ENCODE measurements at places on chromosomes 3 and 15.

GRCh38 chr15:68537506-68537905, 41.3 kb upstream of the CORO2B start:
- no peak for DNase-seq

DNA sequence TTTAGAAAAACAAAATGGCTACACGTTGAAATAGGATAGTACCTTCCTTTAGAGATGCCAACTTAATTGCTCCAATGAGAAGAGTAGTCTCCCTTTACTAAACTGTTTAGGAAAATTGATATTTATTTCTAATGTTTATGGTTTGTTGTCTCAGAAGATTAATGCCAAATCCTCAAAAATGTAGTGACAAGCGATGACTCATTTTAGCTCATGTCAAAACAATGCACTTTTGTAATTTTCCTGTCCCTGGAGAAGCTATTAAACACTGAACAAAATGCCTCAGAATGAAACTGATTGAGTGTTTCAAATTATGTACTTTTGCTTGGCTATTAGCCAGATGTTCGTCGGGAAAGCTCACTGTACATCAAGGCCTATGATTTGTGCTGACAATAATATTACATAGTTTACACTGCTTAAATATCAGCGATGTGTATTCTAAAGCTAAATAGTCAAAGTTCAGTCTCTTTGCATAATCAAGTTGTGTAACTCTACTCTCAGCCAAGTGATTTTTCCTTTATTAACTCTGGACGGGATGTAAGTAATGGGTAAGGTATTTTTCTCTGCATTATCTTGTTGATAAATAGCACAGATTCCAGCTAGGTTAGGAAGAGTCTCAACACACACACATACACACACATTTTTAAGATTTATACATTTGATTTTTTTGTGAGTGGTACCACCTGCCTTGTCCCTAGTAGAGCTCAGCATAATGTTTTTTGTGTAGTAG, 83.7 kb downstream of the CMSS1 start:
- DNase-seq, result no peak

GRCh38 chr3:121545049-121545573, 677 bp downstream of the POLQ start:
- DNase-seq, result no peak

- DNase-seq, result no peak
Observed at GRCh38 chr3:158859362-158859761, 57.5 kb downstream of the MFSD1 start.

- no peak for DNase-seq
Observed at GRCh38 chr15:66846811-66847210, 144.8 kb downstream of the SMAD6 start.

DNA sequence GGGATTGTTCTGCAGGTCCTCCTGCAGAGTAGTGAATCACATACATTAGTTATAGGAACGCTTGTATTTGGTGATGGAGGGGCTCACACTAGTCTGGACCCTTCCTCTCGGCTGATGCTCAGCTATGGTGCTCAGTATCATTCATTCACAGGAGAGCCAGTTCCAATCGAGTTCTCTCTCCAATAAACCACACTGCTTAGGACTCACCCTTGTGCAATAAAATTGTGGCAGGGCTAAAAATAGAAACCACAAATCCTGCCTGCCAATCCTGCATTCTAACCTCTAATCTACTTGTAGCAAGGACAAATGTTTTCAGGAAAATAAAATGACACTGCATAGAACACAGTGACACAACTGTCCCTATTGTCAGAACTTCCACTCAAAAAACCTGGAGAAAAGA, 138.4 kb upstream of the TBL1XR1 start:
- no peak for DNase-seq
